ENCODE measurements at places on chromosomes 2 and 18.

DNA sequence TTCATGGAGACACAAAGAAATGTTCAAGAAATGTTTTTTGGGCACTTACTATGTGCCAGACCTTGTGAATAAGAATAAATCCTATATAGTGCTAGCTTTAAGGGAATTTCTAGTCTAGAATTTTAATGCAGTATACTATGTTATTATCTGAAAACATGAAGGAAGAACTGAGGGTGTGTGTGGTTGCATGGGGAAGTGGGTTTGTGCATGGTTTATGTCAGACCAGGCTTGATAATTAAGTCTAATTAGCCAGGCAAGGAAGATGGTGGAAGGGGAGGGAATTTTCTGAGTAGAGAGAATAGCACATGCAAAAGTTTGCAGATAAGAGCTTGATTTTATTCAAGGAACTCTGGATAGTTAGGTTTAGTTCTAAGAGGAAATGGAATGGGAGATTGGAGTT lies 6.5 kb downstream of the RBBP8 start:
- no peak for DNase-seq

GRCh38 chr18:31929273-31929672 lies 13.7 kb downstream of the TRAPPC8 start:
- no peak for DNase-seq

- DNase-seq, result no peak
These were observed 149.2 kb downstream of the UXS1 start for GRCh38 chr2:106044859-106045258.

DNA sequence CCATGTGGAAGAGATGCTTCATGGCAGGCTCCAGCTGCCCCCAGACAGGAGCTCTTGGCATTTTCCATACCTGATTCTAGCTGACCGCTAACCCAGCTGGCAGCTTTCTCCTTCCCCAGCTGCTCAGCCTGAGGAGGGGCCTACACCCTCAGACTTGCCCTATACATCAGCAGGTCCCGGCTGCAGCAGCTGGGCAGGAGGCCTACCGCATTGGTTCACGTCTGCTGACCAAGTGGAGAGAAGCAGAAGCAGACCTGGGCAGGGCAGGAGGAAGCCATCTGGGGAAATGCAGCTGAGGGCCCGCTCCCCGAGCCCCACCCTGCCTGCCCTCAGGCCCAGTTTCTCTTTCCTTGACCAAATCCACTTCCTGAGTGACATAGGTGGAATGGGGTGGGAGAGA lies 50.7 kb downstream of the LBH start:
- DNase-seq, result no peak

- no peak for DNase-seq
These were observed 101.4 kb upstream of the POU3F3 start for GRCh38 chr2:104752504-104752903.

DNA sequence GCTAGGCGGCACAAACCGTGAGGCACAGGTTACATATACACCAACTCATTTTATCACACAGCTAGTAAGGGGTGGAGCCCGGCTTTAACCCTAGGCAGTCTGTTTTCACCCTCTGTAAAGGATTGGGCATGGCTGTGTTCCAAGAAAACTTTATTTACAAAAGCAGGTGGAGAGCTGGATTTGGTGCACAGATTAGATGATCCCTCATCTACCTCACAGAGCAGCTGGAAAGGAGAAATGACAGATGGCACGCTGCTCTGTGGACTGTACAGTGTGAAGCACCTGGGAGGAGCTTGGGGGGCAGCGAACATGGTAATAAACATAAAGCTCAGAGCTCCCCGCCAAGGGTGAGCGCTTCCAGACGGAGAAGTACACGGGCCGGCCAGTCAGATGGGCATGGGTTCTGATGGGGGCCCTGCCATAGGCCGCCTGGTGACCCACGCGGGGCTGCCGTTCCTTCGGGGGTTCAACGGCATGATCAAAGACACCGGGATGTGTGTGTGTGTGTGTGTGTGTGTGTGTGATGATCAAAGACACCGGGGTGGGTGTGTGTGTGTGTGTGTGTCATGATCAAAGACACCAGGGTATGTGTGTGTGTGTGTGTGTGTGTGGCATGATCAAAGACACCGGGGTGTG lies 862 bp upstream of the TMEM177 start:
- peak; percentile 20 for DNase-seq

GRCh38 chr2:44579837-44580230 lies 218.1 kb downstream of the CAMKMT start:
- no peak for DNase-seq

- DNase-seq, result no peak
These were observed 37.0 kb downstream of the PIK3C3 start for GRCh38 chr18:41992066-41992465.

GRCh38 chr2:109203246-109204011 lies 74.4 kb downstream of the SH3RF3 start:
- no peak for DNase-seq

- DNase-seq, result no peak
These were observed 148.6 kb upstream of the ZNF804A start for GRCh38 chr2:184449760-184450159.

- no peak for DNase-seq
These were observed 222.4 kb downstream of the EXOC6B start for GRCh38 chr2:72603481-72603880.

GRCh38 chr18:68847219-68847837 lies 49.4 kb downstream of the CCDC102B start:
- DNase-seq, result no peak

DNA sequence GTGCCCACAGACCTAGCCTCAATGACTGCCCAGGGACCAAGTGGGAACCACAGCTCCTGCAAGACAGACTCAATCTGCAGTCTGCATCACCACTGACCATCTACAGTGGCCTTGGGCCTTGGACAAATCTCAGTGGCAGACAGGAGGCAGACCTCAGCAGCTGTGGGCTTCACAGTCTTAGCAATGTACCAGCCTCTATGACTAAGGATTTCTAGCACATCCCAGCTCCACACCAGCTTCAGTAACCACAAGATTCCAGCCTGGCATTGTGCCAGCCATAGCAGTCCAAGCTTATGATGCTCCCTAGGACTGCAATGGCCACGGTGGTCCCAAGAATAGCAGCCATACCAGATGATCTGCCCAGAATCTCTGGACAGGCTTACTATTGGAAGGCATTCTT lies 19.6 kb upstream of the WDR75 start:
- DNase-seq, result no peak

- DNase-seq, result no peak
These were observed 136.2 kb upstream of the ALPP start for GRCh38 chr2:232242316-232242715.

DNA sequence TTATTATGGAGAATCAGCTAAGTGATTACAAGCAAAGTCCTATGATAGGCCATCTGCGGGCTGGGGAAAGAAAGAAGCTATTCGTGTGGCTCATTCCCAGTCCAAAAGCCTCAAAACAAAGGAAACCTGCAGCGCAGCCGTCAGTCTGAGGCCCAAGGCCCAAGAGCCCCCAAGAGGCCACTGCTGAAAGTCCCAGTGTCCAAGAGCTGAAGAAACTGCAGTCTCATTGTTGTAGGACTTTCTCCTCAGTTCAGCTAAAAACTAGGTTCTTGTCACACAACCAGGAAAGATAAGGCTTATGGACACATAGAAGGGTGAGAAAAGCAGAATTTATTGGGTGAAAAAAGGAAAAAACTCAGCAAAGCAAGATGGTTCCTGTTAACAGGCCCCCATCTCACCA lies 143.2 kb downstream of the RHBDD1 start:
- DNase-seq, result no peak

- no peak for DNase-seq
These were observed 6.0 kb downstream of the WDR54 start for GRCh38 chr2:74427551-74427950.

- DNase-seq, result no peak
These were observed 271.8 kb downstream of the NEDD4L start for GRCh38 chr18:58315739-58316215.

DNA sequence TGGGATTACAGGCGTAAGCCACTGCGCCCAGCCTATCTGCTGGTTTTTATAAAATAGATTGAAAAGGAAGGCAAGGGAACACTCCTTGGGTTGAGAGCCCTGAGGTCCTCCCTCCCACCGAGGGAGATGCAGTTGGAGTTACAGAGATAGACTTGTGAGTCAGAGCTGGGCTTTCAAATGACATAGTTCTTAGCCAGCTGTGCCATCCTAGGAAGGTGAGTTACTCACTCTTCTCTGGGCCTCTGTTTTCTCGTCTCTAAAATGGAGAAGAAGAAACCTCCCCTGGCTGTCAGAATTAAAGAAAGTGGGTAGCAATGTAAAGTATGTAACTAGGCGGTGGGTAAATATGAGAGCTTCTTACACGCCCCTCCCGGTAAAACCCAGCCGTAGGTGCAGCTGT lies 2.4 kb downstream of the LRRFIP1 start:
- DNase-seq, result no peak

DNA sequence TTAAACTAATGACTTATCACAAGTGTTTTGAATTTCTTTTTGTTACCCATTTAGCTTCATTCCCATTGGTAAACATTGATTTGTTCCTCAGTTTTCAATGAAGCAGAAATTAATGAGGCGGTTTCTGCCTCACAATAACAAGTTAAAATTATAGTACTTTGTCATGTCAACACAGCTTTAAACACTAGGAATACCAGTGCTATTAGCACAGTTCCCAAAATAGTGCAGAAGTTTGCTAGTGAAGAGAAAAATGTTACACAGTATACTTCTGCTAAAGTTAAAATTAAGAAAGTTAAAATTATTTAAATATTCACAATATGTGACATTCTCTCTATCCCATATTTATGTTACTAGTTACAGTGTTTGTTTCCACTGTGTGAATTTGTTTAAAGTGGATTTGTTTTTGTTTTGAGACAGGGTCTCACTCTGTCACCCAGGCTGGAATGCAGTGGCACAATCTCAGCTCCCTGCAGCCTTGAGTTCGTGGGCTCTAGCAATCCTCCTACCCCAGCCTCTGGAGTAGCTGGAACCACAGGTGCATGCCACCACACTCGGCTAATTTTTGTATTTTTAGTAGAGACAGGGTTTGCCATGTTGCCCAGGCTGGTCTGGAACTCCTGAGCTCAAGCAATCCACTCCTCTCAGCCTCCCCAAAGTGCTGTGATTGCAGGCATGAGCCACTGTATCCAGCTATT lies 3.8 kb upstream of the CHN1 start:
- DNase-seq, result no peak

DNA sequence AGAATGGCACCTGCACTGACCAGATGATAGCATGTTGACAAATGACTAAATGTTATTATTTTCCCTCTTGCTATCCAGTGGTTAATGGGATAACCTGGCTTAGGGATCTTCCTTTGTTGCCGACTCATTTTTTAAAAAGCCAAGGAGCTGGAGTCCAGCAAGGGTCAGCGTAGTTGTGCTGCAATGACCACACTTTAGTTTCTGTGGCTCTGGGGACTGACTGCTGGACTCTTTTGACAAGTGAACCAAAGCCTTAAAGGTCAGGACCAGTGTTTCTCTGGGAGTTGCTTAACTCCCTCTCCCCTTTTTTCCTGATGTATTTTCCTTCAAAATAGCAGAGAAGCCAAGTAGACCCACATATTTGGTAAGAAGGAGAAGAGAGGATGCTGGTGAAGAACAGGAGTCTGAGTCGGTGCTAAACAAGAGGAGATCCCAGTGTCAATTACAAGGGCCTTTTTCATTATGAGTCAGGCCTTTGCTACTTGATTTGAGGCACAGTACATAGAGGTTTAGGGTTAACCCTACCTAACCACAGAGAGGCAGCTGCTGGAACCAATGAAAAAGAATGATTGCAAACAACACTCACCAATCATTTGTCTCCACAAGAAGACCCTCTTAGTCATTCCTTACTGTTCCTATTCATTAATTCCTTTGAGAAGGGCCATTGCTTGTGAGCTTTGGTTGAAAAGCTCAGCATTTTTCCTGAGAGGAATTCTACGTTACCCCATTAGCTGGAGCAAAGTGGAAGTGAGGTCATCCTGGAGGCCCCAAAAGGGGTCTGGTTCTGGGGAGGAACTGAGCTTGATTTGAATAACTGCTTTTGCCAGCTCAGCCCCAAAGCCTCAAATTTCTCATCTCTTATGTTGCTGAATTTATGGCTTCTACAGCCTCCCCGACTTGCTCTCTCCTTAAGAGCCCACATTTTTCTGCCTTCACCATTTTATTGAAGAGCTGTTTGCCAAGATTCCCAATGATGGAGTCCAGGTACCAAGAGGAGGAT lies 137.6 kb upstream of the HNMT start:
- no peak for DNase-seq

DNA sequence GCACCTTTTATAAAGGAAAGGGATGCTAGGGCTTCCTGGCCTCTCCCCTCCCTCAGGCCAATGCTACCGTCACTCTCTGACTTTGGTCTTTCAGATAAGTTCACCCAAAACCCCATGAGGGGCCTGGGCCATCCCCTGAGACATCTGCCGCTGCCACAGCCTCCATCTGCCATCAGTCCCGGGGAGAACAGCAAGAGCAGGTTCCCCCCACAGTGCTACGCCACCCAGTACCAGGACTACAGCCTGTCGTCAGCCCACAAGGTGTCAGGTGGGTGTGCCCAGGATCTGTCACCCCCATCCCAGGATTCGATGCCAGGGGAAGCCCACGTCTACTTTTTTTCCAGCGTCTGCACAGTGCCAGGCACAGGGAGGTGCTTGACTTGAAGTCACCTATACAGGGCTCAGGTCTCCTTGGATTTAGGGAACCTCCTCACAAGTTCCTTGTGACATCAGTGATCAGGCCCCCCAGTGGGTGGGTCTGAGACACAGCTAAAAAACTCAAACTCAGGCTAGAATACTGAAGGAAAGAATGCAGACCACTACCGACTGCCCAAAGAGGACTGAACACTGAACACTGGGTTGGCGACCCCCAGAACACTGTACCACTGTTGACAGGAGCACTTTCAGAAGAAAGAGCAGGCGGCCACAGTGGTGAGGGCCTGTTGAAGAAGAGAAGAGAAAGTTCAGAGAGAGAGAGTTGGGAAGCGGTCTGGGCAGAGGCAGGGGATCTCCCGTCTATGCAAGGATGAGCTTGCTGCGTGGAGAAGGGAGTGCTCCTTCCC lies 85.3 kb downstream of the EPAS1 start:
- no peak for DNase-seq

GRCh38 chr2:236375973-236376476 lies 111.8 kb upstream of the ASB18 start:
- DNase-seq, result no peak

GRCh38 chr18:4755848-4756247 lies 300.7 kb upstream of the DLGAP1 start:
- DNase-seq, result no peak

GRCh38 chr2:186105016-186105724 lies 366.6 kb downstream of the FSIP2 start:
- no peak for DNase-seq

DNA sequence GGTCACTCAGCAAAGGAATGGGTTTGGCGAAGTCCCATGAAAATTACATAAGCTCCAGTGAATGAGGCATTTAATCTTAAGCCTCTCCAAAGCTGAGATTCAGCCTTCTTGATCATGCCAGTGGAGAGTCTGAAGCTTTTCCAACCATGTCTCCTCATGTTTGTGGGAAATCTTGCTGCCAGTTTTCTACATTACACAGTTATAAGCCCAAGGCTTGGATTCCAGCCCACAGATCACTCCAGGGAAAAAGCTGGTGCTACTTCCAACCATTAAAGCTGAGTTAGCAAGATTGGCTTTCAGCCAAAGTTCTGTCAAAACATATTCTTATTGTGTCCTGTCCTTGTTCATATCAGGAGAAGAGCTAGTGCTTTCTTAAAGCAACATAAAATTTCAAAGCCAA lies 293.8 kb downstream of the LRRTM4 start:
- no peak for DNase-seq

- peak; percentile 36 for DNase-seq
These were observed 1.9 kb upstream of the NABP1 start for GRCh38 chr2:191675807-191676721.

- no peak for DNase-seq
These were observed 162.2 kb downstream of the BABAM2 start for GRCh38 chr2:28052691-28053090.

- DNase-seq, result no peak
These were observed 101.5 kb upstream of the HS6ST1 start for GRCh38 chr2:128420131-128420530.

GRCh38 chr2:88810488-88810887 lies 119.0 kb downstream of the RPIA start:
- DNase-seq, result no peak
